ENCODE measurements at places on chromosomes 4 and X.
A peak's percentile ranks its signal among the peaks of the same experiment; 100 is the strongest.

DNA sequence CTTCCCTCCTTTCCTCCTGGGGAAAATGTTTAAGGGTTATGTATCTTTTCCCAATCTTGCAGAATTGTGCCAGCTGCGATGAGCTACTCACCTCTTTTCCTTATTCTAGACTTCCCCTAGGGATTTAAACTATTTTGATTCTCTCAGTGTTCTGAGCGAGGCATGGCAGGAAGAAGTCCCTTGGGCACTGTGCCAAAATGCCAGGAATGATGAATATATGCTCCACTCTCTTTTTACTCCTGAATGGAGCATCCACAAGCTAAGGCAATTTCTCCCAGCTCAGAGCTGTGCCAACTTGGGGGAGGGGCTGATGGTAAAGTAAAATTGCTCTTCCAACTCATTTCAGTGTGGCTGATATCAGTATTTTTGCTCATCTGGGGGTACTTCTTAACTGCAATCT lies 4.0 kb upstream of the C4orf17 start:
- H3K4me3 ChIP-seq = no peak overlapping the region
- H3K4me1 ChIP-seq = peaks cover 12% of the 10 kb centered on the region
- no peaks in the 10 kb centered on the region for H3K27me3 ChIP-seq

- DNase-seq = no peak
- H3K4me1 ChIP-seq = no peaks in the 10 kb centered on the region
- no peak overlapping the region for H3K4me3 ChIP-seq
Measured at GRCh38 chr4:27316176-27316575, 455.5 kb downstream of the STIM2 start.

DNA sequence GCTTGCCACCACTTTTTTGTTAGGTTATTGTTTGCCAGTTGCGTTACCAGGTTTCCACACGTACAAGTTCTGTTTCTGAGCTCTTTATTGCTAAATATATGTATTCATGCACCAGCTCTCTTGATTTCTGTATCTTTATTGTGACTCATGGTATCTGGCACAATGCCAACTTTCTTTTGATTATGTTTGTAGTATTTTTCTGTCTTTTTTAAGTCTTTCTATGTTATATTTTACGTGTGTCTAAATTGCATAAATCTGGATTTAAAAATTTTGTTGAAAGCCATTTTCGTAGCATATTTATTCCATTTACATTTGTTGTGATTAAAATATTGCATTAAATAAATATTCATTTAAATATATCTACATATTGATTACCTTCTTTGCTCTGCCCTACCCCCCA lies 73.8 kb downstream of the KDM6A start:
- H3K27me3 ChIP-seq = no peaks in the 10 kb centered on the region
- no peak overlapping the region for H3K4me3 ChIP-seq
- H3K36me3 ChIP-seq = no peaks in the 10 kb centered on the region
- no peak for DNase-seq
- H3K27ac ChIP-seq = no peak overlapping the region
- no peaks in the 10 kb centered on the region for H3K4me1 ChIP-seq

GRCh38 chr4:25694466-25694865 lies 38.8 kb downstream of the SLC34A2 start:
- H3K27me3 ChIP-seq = no peaks in the 10 kb centered on the region
- H3K4me1 ChIP-seq = no peaks in the 10 kb centered on the region
- no peaks in the 10 kb centered on the region for H3K36me3 ChIP-seq
- H3K27ac ChIP-seq = no peak overlapping the region

DNA sequence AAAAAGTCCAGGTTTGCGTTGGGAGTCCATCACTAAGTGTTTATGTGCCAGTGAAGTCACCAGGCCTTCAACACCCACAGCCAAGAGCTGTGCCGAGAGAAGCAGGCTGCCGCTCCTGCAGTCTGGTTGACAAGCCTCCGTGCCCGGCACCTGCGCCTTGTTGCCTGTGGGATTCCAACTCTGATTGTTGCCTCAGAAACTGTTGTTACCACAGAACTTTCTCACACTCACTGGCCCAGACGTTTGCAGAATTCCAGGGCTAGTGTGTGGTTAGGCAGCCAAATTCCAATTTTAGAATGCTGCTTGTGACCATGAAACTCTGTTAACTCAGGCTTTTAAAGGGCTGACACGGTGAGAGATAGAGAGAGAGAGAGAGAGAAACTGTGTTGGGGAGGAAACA lies 119.5 kb upstream of the LIMCH1 start:
- no peaks in the 10 kb centered on the region for H3K36me3 ChIP-seq
- DNase-seq = peak; percentile 82
- H3K27me3 ChIP-seq = no peaks in the 10 kb centered on the region
- H3K27ac ChIP-seq = peak overlapping the region; percentile 39
- peaks cover 14% of the 10 kb centered on the region for H3K4me1 ChIP-seq

GRCh38 chrX:150602743-150603142 lies 34.3 kb downstream of the MTM1 start:
- no peak overlapping the region for H3K4me3 ChIP-seq
- peaks cover 4% of the 10 kb centered on the region for H3K27me3 ChIP-seq
- H3K27ac ChIP-seq = no peak overlapping the region
- H3K4me1 ChIP-seq = no peaks in the 10 kb centered on the region
- no peak for DNase-seq
